Activated CD4-positive, alpha-beta T cell treated with anti-CD3 and anti-CD28 coated beads, Interleukin-2, amount 50 U/mL, for 4 hours (primary cell): ENCODE measurements at places on chromosomes 3 and 15.

DNA sequence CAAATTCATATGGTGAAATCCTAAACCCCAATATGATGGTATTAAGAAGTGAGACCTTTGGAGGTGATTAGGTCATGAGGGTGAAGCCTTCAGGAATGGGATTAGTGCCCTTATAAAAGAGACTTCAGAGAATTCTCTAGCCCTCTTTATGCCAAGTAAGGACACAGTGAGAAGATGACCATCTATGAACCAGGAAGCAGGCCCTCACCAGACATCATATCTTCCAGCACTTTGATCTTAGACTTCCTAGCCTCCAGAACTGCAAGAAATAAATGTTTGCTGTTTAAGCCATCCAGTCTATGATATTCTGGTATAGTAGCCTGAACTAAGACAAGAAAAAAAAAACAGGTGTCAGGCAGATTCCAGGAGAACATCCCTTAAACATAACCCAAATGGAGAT is 45.9 kb upstream of the AP4E1 start:
- no peak for DNase-seq

GRCh38 chr3:132822266-132822665 is 100.1 kb upstream of the NPHP3 start:
- no peak for DNase-seq

GRCh38 chr3:179045719-179046402 is 25.7 kb downstream of the ZMAT3 start:
- no peak for DNase-seq

- DNase-seq = no peak
These were observed 17.5 kb downstream of the LSG1 start for GRCh38 chr3:194654443-194654842.

GRCh38 chr3:121698476-121698875 is 37.8 kb upstream of the HCLS1 start:
- no peak for DNase-seq

DNA sequence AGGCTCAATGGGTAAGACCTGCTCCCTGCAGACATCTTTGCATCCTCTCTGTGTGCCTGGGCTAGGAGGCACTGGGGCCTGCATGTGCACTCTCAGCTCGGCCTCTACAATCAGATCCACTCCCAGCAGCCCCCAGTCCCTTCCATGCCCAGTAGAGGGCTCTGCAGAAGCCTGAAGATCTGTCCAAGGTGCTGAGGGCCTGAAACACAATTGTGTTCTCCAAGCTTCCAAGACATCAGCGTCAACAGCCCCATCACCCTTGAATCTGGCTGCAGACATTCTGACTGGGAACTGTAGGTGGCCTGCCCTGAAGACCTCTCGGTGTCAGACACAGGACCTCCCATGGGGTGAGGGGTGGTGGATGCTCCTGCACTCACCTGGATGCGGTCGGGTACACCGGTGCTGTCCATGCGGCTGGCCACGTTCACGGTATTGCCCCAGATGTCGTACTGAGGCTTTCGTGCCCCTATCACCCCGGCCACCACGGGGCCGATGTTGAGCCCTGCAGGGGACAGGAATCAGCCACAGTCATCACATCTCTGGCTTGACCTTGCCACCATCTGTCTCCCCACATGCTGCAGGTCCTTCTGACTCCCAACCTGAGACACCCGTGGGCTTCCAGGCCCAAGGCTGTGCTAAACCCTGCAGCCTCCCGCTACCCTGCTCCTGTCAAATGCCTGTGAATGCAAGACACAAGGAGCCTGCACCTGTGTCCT is 84.7 kb downstream of the SEC22A start:
- peak; percentile 7 for DNase-seq
